Chondrocyte (in vitro differentiated cells): ENCODE measurements at places on chromosomes 6 and 20. TPM values are rescaled to one million over a fixed set of nuclear protein-coding genes. Genes with fewer than 3 reads are reported as not detected.

KCNK15 gene
- total RNA-seq: 0.59 to 1.6 TPM (median 0.77 TPM) in 3 replicates

PRDM1 gene
- total RNA-seq: 0.08 to 0.15 TPM (median 0.15 TPM) in 3 replicates

ZC2HC1B gene
- 0.46 TPM in 1 of 3 replicates, not detected in the others for total RNA-seq

C20orf202 gene
- total RNA-seq: not detected in 3 replicates

LZTS3 gene
- total RNA-seq: 6.4 to 9.3 TPM (median 8.1 TPM) in 3 replicates

JPH2 gene
- 46.6 to 75.9 TPM (median 71.2 TPM) in 3 replicates for total RNA-seq

RHAG gene
- not detected in 3 replicates for total RNA-seq

CPXM1 gene
- 6.2 to 6.4 TPM (median 6.3 TPM) in 3 replicates for total RNA-seq

SEL1L2 gene
- not detected in 3 replicates for total RNA-seq

GRCh38 chr6:111388681-111389080 is 94.3 kb downstream of the REV3L start:
- DNase-seq: no peak

DNA sequence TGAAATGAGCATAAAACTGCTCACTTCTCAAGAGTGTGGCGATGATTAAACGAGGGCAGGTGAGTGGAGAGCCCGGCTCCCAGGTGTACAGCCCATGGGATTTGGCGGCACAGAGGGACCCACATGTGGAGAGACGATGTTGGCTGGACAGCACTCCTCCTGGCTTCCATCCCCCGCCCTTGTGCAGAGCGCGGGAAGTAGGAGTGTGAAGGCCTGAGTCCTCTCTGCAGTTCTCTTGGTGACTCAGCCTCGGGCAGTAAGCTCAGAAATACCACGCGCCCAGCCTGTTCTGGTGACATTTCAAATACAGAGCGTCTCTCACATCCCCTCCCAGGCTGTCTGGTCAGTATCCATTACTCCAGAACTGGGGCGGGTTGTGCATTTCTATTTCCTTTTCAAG is 94.2 kb upstream of the SRSF6 start:
- DNase-seq: no peak

DNA sequence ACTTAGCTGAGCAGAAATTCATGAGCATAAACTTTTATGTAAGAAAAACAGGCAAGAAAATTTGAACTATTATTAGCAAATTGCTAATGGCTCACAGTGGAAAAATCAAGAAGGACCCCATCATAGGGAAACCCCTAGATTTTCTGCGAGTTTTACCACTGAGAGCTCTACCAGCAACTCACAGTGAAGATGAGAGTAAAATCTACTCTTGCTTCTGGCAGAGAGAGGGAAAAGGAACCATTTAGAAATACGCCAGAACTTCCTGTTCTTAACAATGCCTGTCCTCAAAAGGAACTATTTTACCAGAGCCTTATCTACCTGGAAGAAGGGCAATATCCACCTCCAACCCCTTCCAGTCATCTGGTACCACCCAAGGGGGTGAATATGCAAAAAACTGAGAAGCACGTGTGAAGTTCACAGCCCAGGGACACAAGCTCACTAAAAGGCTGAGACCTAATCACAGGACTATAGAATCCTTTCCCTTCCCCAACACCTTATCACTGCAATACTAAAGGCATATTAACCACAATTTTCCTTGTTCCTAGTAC is 34.4 kb upstream of the ASF1A start:
- no peak for DNase-seq

- DNase-seq: no peak
Measured at GRCh38 chr6:117911150-117911549, 4.1 kb downstream of the SLC35F1 start.

- no peak for DNase-seq
Measured at GRCh38 chr20:58847463-58847862, 3.2 kb downstream of the GNAS-AS1 start.

GRCh38 chr6:46652232-46652602 is 401 bp downstream of the CYP39A1 start:
- DNase-seq: no peak

- DNase-seq: no peak
Measured at GRCh38 chr6:170152124-170152926, 138.6 kb downstream of the DLL1 start.

DNA sequence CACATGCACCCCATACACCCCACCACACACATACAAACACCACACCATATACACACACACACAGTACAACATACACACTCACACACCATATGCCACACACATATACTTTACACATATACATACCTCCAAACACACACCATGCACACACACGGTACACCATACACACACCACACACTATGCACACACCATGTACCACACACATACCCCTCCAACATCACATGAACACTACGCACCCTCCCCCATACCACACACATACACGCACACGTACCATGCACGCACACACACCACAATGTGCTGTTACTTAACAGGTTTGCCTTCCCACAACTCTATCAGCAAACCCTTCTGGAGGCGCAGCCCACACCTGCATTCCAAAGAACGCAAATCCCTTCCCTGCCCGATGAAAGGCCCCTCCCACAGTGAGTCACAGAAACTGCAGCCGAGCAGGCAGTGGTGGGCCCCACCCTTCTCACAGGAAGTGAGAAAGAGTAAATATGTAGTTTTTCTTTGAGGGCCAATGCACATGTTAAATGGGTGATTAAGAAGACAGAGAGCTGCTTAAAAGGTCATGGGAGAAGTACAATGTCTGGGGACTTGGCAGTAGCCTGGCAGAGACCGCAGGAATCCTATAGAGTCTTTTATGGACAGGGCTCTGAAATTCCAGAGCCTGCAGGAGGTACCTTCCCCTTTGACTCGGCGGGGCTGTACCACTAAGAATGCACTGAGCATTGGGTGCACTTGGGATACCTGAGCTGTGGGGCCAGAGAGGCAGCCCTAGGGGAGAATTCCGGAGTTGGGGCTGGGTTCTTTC is 34.1 kb upstream of the EZR start:
- no peak for DNase-seq

DNA sequence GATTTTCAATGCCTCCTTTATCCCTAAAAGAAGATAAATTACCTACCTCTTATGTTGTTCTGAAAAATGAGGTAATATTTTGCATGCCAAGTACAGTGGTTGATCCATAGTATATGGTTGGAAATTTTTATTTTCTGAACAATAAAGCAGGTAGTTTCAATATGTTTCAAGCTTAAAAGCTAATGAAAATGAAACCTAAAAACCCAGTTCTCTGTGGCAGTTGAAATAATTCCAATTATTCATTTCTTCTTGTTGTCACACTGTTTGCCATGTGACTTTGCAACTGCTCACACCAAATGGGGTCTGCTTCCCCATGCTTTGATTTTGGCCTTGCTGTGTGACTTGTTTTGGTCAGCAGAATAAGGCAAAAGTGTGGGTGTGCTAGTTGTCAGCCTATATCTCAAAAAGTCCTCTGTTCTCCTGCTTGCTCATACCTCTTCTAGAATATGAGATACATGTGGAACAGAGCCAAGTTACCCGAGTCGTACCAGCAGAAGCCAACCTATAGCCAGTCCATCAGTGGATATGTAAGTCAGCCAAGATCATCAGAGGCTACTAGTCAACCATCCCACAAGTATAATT is 197.2 kb upstream of the THEMIS start:
- no peak for DNase-seq

DNA sequence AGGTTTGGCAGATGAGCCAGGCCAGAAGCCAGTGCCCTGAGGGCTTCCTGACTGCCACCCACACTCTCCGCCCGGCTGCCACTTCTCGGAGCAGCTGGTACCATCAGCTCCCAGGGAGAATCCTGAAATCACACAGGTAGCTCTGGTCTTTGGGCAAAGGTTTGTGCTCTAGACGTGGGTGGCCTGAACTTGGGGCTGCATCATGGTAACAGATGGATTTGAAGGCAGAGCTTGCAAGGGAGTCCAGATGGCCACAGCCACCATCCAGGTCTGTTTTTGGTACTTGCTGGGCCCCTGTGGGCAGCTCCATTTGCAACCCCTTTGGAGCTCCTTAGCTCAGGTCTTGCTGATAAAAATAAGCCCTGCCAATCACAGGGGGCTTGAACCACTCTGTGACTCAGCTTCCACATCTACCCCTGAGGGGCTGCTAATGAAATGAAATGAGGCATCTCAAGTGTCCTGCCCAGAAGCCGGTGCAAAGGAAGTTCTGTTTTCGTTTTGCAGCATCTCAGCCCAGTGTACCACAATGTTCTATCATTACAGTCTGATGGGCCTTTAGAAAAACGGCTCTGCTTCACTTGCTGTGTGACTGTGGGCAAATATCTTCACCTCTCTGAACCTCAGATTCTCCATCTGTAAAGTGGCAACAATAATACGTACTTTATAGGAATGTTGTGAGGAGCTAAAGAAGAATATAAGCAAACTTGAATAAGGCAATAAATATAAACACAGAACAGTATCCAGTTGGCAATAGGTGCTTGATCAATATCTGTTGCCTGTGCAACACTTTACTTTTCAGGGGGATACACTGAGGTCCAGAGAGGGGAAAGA is 25.1 kb upstream of the CDH22 start:
- DNase-seq: no peak

- DNase-seq: no peak
Measured at GRCh38 chr6:87803791-87804190, 101.8 kb upstream of the AKIRIN2 start.

DNA sequence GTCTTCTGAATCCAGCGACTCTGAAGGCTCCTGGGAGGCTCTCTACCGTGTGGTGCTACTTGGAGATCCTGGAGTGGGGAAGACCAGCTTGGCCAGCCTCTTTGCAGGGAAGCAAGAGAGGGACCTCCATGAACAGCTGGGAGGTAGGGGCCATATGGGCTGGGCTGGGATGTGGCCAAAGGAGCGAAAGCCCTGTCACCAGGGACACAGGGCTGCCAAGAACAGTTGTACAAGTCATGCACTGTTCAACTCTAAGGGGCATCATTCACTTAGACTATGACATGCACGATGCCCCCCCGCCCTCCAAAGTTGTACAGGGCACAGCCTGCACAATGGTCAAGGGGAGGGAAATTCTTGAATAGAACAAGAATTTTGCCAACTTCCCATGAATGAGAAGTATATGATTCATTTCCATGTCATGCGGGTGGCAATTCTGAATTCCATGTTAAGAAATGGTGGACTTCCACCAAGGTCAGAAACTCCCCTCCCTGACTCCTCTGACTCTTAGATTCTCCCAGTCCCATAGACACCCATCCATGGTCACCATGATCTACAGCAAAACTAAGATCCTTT is 1.6 kb downstream of the REM1 start:
- DNase-seq: no peak

GRCh38 chr20:711576-711975 is 36.0 kb upstream of the SCRT2 start:
- no peak for DNase-seq

DNA sequence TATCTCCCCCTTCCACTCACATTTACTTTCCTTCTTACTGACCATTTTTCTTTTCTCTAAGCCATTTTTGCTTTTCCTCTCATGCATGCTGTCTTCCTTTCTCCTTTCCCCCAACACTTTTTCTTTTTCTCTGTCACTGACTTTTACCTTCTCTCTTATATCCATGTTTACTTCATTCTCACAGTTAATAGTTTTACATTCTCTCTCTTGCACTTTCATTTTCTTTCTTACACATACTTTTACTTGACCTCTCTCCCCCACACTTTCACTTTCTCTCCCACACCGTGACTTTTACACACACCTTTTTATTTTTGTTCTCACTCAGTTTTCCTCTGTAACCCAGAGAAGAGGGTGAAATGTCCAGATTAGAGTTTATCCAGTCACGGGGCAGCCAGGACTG is 636.3 kb downstream of the PTPRT start:
- no peak for DNase-seq

DNA sequence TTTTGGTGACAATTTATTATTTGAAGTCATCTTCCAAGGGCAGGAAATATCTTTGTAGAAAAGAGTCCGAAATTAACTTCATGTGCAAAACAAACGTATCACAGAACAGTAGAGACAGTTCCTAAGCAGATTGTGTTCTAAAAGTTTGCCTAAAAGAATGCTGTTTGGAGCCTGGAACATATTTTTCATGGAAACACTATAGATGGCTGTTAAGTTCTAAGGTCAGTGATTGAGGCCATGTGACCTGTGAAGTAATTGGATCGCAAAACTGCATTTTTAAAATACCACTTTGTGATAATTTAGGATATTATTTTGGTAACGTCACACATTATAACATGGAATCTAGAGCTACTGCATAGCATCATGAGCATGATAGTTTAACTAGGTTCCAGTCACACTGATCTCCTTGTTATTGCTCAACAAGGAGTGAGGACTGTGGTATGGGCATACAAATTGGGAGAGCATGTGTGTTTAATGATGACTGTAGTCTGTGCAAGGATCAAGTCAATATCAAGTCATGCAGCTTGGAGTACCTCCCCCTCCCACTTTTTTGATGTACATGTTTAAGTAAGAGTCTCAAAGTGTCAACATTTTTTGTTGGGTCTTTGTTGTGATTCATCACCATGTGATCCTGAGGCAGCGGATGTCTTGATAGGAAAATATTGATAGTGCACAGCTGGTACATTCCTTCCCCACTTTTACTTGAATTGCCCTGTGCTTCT is 609.3 kb upstream of the CITED2 start:
- DNase-seq: no peak

DNA sequence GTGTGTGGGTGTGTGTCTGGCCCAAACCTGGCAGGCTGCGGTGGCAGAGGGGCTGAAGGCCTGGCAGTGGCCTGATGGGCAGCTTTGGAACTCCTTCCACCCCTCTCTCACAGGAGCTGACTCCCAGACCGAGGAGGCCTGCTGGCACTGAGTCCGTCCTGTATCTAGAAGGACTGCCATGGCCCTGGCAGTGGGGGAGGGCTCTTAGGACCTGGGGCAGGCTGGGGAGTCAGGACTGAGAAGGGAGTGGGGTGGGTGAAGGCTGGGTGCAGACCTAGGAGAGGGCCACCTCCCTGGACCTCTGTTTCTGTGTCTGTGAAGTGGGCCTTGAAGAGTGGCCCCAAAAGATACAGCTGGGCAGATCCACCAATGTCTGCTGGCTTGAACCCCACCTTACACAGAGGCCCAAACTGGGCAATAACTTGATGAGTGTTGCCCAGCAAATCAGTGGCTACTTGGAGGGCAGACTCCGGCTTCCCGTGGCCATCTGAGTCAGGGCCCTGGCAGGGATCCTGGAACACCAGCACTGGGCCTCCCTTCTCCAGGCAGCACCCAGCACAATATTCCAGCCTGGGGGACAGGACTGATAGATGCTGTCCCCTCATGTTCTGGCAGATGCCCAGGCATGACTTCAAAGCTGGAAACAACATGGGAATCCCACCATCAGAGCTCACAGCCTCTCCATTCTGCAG is 46.7 kb upstream of the BLCAP start:
- DNase-seq: no peak

GRCh38 chr6:170073846-170074245 is 217.0 kb downstream of the DLL1 start:
- DNase-seq: peak; percentile 72

- no peak for DNase-seq
Measured at GRCh38 chr6:163720005-163720404, 305.5 kb downstream of the QKI start.
